Calu3 (cell line): ENCODE measurements at places on chromosomes 2 and 18.

- DNase-seq, result no peak
These were observed 232.5 kb upstream of the FN1 start for GRCh38 chr2:215668378-215668775.

DNA sequence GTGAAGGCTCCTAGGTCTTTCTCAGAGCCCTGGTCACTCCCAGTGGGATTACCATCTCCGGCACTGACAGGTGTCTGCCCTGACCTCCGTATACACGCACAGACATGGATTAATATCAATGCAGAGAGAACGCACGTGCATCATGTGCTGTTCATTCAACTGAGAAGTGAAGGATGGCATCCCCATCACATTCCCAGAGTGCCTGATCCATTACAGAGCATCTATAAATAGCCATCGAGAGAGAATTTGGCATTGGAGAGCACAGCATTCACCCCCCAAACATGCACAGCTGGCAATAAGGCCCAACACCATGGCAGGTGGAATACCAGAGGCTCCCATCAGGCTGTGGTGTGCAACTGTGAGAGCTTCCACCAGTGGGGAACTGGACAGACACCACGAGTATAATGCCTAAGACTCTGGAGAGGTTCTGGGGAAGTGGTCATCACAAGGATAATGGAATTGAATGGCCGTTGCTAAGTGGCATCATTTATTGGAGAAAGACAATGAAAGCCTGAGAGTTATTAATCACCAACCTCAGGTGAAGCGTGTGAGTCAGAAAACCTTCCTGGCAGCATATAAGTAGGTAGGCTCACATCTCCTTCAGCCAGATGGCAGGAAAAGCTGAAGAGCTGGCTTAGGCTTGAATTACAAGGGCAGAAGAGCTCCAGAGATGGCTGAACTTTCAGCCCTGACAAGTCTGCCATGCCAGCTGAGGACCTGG is 244.5 kb upstream of the ID2 start:
- DNase-seq, result no peak

DNA sequence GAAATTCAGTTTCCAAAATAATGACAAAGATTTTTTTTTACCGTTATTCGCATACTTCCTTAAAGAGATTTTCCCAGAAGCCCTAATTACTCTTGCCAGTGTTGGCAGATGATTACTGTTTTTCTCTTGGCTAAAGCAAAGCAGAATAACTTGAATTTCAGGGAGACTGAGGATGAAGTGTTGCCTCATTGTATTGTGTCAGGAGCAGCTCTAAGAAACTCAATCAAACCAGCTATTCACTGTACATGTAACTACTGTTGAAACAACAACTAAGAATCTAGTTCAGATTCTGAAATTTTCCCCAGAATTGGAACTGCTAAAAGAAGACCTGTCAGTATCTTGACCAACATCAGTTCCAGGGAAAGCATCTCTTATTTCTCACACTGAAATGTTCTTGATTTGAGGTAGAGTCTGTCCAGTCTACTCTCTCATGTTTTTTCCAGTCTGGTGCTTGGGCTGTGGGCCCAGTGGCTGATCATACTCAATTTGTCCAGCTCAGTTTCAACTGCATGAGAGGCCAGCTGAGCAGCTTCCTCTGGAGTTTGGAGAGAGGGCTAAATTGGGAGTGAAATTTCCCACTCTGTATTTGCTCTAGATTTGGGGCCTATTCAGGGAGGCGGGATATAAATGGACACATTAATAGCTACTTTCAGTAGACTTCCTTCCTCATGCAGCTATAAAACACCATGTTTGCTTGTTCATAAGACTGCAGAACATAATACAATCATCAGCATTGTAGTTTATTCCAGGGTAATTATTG is 78.5 kb downstream of the PPP1R1C start:
- DNase-seq, result no peak

GRCh38 chr2:217415316-217415715 is 555.5 kb upstream of the TNP1 start:
- no peak for DNase-seq

GRCh38 chr2:230230087-230230486 is 4.6 kb downstream of the SP140 start:
- peak; percentile 67 for DNase-seq
